Midbrain (tissue), 1 donor: ENCODE measurements at places on chromosomes 1 and 21.

GRCh38 chr1:248375446-248375845 is at the start of gene OR2T6:
OR2T6 (plus strand) TSS chr1:248375746; CDS start chr1:248387609, 11,863 bp downstream.
- DNase-seq = no peak

- DNase-seq = no peak
These were observed 56.3 kb upstream of the GALNT2 start for GRCh38 chr1:230010603-230011332.

DNA sequence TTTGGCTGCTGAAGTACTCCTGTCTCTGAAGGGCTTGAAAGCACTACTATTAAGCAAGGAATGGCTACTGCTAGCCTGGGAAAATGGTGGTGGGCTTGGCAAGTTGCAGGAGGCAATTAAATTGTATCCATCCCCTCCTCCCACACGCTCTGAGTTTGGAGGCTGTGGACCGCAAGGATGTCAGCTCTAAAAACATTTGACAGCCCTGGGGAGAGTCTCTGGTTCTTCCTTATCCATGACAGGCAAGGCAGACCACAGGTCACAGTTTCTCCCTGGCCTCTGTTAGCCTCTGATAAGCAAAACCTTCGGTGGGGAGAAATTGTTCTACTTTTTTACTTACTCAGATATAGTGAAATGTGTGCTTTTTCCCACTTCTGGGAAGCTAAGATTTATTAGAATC is 46.6 kb downstream of the S1PR1 start:
- DNase-seq = no peak

GRCh38 chr1:169563650-169564049 is 22.6 kb downstream of the F5 start:
- DNase-seq = no peak

DNA sequence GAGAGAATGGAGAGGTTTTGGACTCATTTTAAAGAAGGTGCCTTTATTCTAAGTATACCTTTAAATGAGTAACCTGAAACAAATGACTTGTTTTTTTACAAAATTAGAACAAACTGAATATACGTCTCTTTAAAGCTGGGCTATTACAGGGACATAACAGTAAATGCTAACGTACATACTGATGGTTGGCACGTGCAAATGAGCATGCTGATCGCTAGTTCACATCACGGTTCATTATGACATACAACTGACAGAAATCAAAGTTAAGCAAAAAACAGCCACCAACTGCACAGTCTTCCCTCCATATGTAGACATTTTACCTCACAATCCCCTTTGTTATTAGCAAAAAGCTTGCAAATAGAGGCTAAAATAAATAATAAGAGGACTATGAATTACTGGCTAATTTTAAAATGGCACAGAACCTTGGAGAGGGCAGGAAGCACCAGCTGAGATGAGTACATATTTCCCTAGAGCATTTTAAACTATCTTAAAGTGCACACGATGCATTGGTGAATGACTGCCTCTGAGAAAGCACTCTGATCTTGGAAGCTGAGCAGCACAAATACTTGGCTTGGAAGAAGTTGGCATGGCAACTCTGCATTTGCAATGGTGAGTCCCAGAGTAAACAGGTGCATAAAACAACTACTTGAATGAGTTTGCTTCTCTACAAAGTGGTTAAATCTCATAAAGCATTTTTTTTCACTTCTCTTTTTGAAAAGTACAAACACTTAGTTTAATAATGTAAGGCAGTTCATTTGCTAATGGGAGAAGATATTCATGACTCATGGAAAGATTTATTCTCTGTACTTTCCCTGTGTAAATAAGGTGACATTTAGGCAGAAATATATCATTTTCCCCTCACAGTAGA is 204.7 kb downstream of the LHX8 start:
- peak; percentile 1 for DNase-seq

DNA sequence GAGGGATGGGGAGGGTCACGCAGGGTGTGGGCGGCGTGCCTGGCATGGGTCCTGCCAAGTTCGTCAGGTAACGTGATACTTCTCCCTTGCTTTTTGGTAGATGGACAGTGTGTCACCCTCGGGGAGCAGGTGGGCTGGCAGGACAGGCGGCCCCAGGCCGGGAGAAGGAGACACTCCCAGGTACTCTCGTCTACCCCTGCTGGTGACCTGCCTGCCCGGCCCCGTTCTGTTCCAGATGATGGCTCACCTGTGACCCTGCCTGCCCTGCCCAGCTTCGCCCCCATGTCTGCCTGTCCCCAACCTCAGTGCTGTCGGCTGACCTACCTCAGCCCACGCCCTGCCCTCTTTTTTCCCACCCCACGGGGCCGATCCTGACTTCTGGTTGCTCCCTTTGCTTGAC is 144.7 kb downstream of the PCBP3 start:
- no peak for DNase-seq

- DNase-seq = no peak
These were observed 657.1 kb upstream of the BRINP3 start for GRCh38 chr1:191134796-191135195.

DNA sequence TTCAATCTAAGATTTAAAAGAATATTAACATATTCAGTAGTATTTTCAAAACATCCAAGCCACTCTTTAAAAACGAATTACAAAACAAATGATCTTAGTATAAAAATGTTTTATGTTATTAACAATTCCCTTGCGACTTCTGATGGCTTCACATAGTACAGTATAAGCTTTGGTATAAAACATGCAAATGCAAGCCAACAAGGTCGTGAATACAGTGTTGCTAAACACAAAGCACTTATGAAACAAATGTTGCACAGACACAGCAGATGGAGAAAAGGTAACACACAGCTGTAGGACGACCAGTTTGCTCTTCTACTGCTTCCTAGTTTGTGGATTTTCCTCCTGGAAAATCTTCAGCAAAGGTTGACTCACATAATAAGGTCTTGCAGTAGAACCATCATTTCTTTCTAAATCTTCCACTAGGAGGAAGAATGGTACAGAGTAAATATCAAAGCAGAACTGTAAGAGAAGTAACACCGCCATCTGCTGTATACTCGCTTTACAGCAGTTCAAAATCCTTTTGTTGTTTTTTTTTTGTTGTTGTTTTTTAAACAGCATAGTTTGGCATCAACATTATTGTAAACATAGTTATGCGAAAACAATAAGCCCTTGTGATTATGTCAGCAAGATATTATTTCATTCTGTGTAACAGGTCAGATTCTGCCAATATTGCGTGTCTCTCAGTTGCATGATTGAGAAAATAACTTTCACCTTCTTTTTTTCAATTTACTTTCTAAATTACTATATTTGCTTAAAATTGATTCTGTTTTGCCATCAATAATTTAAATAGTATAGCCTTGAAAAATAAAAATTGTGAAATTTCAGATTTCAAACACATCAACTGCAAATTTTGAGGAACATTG is 69.5 kb downstream of the LHX8 start:
- DNase-seq = peak; percentile 26

DNA sequence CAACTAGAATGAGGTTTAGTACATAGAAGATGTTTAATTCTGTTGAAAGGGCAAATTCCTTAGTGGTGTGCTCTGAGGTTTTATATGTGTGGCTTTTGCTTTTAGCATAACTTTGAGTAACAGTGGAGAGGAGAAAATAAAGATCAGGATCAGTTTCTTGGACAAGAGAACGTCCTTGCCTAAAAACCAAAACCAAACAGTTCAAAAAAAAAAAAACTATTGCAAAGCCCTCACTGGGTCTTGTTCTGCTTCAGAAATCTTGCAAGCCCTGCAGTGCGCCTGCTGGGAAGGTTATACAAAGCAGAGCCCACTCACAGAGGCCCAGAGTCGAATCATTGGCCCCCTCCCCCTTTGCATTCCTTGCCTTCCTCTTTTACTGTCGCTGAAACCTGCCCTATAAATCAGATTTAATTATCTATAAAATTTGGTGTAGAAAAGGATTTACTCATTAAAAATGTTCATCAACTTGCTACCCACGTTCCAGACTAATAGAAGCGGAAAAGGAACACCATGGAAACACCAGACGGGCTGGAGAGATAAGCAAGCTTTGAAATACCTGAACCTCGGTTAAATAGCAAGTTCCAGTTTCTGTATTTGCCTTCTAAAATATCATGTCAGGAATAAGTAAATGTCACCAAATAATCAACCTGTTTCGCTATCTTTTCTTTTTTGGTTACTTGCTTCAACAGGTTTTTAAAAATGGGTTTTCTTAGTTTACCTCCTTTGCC is 201.6 kb upstream of the PTBP2 start:
- no peak for DNase-seq

- no peak for DNase-seq
These were observed 12.9 kb downstream of the RGS18 start for GRCh38 chr1:192171123-192171522.

GRCh38 chr1:91944087-91944486 is 5.1 kb upstream of the BRDT start:
- no peak for DNase-seq

DNA sequence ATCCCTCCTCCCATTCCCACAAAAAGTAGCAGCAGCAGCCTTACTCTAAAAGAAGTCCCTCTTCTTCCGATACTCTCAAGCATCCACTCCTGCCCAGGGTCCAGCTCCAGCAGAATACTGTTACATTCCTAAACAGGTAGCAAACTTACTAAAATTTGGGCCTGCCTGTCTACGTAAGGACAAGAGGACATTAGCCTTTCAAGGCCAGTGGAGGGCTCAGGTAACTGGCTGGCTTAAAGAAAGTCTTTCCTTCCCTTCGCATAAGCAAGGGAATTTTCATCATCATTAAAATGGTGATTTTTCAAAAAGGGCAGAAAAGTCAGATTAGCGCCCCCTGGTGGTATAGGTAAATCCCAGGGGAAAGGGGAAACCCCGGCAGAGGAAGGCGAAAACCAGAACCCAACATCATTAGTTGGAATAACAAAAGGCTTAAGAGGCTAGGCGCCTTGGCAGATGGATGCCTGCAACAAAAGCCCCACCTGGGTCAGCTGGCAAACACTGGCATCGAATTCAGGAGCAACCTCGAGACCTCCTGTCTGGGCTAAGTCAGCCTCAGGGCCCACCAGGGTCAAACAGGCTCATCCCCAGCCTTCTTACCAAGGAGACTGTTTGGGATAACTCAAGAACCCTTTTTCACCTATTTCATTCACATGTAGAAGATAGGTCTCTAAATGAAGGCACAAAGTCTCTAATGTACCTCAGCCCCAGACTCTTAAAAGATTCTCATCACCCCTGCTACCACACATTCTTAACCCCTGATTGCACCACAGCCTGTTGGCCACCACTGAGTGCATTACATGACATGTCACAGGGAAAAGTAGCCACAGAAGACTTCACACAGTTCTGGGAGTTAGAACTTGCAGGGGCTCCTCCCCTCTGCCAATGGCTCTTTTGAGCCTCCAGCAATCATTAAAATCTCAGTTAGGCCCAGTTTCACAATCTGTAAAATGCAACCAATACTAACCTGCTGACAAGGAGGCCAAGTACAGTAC is 36.7 kb downstream of the ERI3 start:
- DNase-seq = peak; percentile 1
